ENCODE measurements at places on chromosomes 12 and 14.

- DNase-seq = no peak
Observed at GRCh38 chr12:108853981-108854446, 3.4 kb downstream of the SSH1 start.

GRCh38 chr14:34372786-34373185 is 89.3 kb downstream of the SPTSSA start:
- DNase-seq = no peak

DNA sequence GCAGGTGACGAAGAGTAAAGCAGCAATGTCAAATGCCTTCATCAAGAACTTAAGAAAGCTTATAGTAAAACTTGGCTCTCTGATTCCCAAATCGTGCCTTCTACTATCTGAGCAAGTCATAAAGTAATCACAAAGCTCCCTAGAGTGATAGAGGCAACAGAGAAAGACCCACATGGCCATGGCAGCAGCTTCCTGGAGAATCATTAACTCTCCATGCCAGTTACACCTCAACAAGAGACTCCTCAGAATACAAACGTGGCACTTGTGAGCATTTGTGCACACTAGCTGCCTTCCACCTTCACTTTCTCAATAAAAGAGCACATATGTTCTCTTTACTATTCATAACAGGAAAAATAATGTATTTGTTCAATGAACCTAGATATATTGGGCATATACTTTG is 48.0 kb downstream of the PLCZ1 start:
- DNase-seq = no peak

- no peak for DNase-seq
Observed at GRCh38 chr14:61257469-61258057, 23.6 kb downstream of the TMEM30B start.

DNA sequence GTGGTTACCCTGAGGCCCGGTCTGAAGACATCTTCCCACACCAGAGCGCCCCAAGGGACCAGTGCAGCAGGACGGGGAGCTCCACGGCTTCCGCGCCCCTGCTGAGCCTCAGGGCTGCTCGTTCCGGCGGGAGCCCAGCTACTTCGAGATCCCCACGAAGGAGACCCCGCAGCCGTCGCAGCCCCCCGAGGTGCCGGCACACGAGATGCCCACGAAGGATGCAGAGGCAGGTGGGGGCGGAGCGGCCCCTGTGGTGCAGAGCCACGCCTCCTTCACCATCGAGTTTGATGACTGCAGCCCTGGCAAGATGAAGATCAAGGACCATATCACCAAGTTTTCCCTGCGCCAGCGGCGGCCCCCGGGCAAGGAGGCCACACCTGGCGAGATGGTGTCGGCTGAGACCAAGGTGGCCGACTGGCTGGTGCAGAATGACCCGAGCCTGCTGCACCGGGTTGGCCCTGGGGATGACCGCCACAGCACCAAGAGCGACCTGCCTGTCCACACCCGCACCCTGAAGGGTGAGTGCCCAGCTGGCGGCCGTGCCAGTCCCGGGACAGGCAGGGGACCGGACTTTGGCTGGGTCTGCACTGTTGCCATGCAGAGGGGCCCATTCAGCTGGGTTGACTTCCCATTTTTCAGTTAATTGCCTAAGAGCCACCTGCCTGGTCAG is 18.1 kb downstream of the CEP170B start:
- DNase-seq = no peak

DNA sequence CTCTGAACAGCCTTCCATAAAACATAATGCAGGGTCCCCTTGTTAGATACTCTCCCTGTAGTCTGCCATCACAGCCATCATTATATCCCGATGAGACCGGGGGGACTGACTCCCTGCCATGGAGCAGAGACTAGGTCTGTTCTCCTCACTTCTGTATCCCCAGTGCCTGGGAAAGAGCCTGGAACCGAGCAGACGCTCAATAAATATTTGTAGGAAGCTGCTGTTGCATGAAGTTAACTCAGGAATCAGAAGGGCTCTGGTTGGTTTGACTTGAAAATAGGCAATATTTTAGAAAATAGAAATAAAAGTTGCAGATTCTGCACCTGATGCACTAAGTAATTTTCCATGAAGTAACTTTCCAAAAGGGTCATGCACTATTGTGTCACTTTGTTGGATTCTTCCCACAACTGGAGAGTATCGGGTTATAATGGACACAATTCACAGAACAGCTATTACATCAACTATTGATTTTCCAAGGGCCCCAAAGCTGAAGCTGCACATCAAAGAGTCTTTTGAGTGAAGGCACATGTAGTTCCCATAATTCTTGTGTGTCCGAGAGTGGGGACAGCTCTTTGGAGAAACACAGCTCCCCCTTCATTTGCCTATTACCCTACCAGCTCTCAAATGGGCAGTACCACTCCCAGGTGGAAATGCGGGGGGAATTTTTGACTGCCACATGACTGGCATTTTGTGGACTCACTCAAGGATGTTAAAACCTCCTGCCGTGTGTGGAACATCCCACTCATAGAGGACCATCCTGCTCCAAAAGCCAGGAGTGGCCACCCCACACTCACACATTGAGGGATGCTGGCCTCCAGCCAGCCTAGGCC is 18.8 kb downstream of the CLMN start:
- DNase-seq = no peak

DNA sequence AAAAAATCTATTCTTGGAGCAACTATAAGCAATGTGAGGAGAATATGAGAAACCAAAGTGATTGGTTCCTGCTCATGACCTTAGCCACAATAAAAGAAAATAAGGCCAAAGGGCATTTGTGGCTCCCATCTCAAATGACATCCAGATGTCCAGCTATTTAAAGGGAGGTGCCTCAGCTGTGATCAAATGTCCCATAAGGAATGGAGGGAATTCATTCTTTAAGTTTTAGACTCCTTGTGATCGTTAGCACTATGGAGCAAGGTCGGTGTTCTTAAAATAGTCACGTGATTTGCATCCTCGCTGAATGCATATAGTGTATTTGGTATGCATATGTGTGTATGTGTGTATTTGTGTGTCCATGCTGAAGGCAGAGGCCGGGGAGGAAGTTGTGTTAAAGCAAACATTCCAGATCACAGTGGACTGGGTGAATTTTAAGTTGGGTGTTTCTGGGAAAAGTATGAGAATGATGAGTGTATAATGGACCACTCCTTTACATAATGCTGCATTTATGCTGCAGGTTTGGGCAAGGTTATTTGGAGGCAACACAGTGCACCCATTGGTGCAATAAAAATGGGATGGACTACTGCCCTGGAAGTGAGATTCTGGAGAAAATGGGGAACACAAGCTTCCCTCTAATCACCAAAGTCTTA is 5.6 kb upstream of the E2F7 start:
- no peak for DNase-seq

GRCh38 chr12:124361074-124361970 is 66.4 kb downstream of the RFLNA start:
- no peak for DNase-seq

GRCh38 chr12:3602488-3602887 is 111.5 kb downstream of the PRMT8 start:
- no peak for DNase-seq

- DNase-seq = no peak
Observed at GRCh38 chr14:21192447-21192822, 36.6 kb upstream of the OR5AU1 start.

Measured in B cell (primary cell).